ENCODE measurements at places on chromosomes 1 and 21.

GRCh38 chr1:228314658-228315483 lies 91.8 kb downstream of the TRIM11 start:
- DNase-seq, result no peak

GRCh38 chr1:178086766-178087165 lies 7.1 kb upstream of the RASAL2 start:
- DNase-seq, result no peak

GRCh38 chr1:53550201-53550741 lies 91.1 kb downstream of the DMRTB1 start:
- peak; percentile 36 for DNase-seq

DNA sequence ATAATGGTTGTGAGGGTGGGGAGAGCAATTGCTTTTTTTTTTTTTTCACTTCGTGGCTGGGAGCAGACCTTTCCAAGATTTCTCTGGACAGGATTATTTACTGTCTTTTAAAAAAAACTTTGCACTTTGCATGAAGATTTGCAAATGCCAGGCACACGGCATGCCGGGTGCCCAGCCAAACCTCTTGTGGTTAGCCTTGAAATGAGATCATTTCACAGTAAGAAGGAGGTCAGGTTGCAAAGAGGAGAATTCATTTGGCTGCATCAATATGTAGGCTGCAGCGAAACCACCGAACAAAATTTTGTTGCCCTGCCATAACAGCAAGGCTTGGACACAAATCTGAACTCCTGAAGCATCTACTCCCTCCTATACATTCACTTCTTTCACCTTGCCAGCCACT lies 36.5 kb upstream of the KCND3 start:
- peak; percentile 41 for DNase-seq

- DNase-seq, result no peak
Observed at GRCh38 chr1:160549665-160550006, 26.6 kb upstream of the SLAMF6 start.

GRCh38 chr1:68321084-68321685 lies 88.9 kb upstream of the WLS start:
- peak; percentile 19 for DNase-seq

GRCh38 chr1:27332536-27333281 lies 9.1 kb upstream of the SYTL1 start:
- DNase-seq, result no peak

GRCh38 chr1:110262296-110262695 lies 52.2 kb downstream of the KCNC4 start:
- no peak for DNase-seq

DNA sequence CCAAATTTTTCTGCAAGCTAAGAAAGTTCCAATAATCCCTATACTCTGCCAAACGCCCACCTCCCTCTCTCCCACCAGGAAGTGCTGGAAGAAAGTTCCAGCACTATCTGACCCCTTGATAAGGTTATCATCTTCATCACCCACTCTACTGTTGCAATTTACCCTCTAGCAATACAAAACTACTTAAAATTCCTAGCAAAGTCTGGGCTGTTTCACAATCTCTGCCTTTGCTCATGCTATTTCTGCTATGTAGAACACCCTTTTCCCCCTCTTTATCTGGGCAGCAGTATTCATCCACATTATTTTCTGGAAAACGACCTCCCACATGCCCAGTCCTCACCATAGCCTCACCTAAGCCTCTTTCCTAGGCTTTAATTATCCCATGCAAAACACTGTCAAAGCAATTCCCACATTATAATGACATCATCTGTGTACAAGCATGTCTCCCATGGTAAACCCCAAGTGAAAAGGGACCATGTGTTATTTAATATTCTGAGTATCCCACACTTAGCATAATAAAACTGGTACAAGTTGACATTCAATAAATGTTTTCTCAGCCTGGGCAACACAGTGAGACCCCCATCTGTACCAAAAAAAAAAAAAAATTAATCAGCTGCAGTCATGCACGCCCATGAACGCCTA lies 12.0 kb downstream of the F11R start:
- DNase-seq, result no peak

- no peak for DNase-seq
Observed at GRCh38 chr1:230228236-230228897, 161.3 kb downstream of the GALNT2 start.

DNA sequence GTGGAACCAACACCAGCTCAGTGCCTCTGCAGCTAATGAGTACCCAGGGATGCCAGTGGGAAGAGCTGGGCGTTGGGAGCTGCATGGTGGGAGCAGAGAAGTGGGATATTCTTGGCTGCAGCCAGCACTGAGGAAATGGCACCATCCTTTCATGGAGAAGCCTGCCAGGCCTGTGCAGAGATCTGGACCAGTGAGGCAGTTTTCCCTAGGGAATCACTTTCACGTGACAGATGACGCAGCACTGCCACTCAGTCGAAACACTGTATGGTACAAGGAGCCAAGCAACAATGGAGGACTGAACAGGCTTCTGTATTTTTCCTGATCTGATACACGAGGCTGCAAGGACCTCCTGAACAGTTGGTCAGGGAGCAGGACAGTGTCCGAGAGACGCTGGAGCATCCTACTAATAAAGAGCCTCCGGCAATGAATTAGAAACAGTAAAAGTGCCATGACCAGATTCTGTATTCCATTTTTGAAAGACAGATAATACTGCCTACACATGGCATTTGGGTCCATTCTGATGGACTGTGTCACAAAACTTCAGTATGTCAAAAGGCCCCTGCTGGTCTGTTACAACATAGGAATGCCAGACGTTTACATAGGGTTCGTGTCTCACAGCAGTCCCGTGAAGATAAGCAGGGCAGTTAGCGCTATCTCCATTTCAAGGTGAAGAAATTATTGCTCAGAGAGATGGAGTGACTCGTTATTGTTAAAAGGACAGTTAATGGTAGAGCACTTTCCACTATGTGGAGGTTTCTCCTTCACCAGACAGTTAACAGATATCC lies 44.0 kb upstream of the LMO4 start:
- DNase-seq, result no peak

DNA sequence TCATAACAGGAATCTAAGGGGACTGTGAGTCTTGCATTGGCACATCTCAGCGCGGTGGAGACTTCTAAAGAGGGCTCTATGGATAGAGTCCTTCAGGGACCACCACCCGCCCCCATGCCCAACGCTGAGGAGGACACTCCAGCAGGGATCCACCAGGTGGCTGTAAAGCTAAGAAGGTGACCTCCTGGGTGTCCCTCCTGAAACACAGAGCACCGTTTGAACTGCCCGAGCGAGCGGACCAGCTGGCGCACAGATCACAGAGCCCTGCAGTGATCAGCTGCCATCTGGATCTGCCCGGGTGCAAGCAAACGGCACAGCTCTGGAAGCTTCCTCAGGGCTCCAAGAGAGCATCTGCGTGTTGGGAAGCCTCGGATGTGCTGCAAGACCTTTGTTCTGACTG lies 51.3 kb upstream of the LYST start:
- no peak for DNase-seq

GRCh38 chr1:232421143-232421796 lies 208.7 kb downstream of the SIPA1L2 start:
- no peak for DNase-seq

DNA sequence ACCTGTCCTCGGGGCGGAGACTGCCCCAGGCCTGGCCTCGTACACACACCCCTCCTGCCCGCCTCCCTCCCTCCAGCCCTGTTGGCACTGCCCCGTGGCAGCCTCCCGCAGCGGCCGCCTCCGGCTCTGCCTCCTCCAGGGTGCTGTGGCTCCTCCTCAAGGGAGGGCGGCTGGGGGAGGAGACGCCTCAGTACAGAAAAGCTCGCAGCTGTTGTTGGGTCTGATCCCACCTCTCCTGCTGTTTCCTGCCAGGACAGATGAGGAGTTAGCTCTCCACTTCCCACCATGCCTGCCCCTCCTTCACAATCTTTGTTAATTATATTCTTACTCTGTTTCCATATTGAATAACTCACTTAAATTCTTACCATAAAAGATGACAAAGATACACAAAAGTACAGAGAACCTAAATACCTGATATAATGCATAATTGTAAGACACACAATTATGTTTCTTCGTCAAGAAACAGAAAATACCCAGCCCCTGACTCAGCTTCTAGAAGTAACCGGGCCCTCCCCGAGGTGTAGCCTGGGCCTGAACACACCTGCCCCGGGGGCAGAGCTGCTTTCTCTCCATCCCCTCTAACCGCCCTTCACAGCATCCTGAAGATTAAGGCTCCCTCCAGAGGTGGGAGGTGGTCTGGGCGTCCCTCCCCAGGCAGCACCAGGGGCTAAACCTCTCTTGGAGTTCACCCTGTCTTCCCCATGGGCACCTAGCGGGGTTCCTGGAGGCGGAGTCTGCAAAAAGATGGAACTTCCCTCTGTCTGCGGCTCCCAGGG lies 30.6 kb upstream of the COL6A1 start:
- no peak for DNase-seq

- DNase-seq, result no peak
Observed at GRCh38 chr1:95956215-95956614, 722.2 kb downstream of the RWDD3 start.

DNA sequence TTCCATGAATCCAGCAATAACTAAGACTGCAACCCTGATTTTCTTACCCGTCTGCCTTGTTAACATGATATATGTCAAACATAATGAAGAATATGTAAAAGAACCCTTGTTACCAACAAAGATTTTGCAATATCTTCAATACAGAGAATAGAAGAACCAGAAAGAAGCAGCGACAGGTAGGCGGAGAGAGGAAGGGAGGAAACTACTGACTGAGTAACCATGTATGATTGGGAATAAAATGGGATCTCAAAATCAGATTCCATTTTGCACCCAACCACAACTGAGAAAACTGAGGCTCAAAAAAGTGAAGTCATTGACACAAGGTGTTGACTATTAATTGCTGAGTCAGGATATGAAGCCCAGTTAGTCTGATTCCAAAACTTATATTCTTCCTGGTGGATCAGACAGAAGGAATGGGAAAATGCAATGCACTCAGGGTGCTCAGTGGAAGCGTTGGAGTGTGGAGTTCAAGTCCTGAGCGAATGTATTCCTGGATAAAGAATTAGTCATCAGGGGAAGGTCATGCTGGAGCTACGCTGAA lies 293.3 kb upstream of the GREM2 start:
- no peak for DNase-seq

DNA sequence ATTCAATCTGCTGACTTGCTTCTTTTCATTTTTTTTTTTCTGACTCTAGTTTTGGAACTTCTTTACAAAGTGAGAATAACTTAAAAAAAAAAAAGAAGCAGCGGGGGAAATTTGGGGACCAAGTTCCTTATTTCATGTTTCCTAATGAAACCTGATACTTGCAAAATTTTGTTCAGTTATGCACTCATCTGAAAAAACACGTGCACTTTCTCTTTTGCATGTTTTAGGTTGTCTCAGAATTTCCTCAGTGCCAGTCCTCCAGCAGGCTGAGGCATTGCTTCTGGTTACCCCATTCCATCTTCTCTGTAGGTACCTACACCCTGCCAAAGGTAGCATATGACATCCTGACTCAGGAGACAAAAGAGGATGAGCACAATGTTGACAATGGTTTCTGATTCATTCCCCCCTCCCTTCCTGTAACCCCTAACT lies 299.7 kb downstream of the GRIK1 start:
- DNase-seq, result no peak

DNA sequence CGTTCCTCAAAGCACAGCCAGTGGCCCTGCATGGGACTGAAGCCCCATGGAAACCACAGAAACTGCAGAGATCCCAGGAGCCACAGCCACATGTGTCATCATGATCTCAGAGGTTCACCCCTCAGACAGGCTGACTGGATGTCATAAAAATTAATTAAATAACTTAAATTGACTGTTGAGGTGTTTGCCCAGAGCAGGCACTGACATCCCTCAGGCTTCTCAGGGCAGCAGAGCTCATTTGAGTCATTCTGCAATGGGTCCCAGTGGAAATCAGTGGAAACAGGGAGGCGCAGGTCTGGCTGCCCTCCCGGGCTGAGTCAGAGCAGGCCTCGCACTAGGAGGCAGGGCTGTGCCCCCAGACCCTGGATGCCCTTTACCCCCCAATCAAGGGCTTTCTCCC lies 135.1 kb downstream of the CDC7 start:
- DNase-seq, result peak; percentile 79

DNA sequence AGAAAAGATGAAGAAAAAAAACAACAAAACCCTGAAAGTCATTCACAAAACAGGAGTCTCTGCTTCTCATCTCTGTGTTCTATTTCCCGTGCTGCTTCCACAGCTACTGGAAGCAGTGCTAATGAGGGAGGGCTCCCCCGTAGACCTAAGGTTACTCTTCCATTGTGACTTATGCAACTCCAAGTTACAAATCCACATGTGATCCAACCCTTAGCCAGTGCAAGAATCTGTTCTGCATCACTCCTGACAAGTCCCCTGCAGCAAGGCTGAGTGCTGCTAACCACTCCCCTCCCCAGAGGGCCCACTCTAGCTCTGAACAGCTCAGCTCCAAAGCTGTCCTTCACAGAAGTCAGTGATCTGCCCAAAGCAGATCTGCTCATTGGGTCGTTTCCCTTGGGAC lies 10.3 kb downstream of the DNALI1 start:
- DNase-seq, result no peak

- DNase-seq, result no peak
Observed at GRCh38 chr1:20402585-20403422, 83.2 kb downstream of the CAMK2N1 start.

DNA sequence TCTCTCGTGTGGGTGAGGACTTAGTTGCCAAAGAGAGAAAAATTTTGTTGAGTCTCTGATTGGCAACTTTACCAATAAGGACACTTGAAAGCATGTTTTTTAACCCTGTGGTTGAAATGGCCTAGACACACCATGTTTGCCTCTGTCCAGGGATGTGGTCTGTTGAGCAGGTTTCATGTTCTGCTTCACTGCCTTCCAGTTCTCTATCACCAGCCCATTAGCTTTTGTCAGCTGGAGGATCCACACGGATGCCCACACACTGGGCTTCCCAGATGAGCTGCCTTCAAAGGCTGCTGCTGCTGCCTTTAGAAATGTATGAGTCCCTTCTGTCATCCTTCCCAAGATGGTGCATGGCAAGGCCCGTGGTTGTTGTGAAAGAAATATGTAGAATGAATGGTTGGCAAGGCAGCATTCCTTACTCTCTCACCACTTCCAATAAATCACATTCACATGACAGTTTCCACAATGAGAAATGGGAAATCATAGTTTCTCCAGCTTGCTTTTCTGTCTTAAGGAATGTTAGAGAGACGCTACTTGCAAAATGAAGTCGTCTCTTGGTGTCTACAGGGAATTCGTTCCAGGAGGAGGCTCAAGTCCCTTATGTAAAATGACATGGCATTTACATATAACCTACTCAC lies 108.2 kb upstream of the SLC35F3 start:
- DNase-seq, result no peak

- peak; percentile 1 for DNase-seq
Observed at GRCh38 chr1:239125027-239125426, 261.3 kb upstream of the CHRM3 start.

- DNase-seq, result no peak
Observed at GRCh38 chr1:224259986-224260385, 70.0 kb downstream of the NVL start.

DNA sequence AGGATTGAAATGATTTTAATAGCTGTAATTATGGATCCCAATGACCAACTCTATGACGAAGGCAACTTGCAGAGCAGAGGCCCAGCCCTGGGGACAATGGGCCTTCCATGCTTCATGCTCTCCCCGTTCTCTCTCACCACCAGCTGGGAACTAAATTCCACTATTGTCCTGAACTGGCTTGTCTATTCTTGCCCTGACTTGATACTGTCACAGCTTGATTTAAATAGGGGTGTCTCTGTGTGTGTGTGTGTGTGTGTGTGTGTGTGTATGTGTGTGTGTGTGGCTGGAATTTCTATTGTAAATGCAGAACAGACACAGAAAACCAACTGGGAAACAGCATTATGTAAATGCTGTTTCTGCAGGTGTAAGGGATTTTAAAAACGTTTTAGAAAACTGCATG lies 57.0 kb downstream of the SLC22A15 start:
- no peak for DNase-seq
